ENCODE measurements at places on chromosomes 4 and X.

GRCh38 chr4:77172336-77172735 is 15.3 kb downstream of the CCNG2 start:
- DNase-seq: no peak

- no peak for DNase-seq
Observed at GRCh38 chr4:165336743-165337142, 9.3 kb downstream of the MSMO1 start.

- no peak for DNase-seq
Observed at GRCh38 chrX:71177327-71177726, 32.7 kb downstream of the NLGN3 start.

- DNase-seq: no peak
Observed at GRCh38 chr4:32569861-32570260, 1849.7 kb downstream of the PCDH7 start.

DNA sequence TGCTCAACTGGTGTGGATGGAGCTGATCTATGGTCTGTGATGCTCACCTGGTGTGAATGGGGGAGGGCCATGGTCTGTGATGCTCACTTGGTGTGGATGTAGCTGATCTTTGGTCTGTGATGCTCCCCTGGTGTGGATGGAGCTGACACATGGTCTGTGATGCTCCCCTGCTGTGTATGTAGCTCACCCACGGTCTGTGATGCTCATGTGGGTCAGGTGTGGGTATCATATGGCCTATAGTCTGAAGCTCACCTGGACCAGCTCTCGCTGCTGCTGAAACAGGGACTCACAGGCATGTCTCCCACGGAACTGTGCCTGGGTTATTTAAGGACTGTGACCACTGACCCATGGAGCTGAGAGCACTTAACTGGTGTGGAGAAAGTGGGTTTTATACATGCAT is 109.7 kb downstream of the CRLF2 start:
- DNase-seq: no peak

GRCh38 chrX:13649838-13650237 is 3.1 kb upstream of the TCEANC start:
- no peak for DNase-seq

Measured in stimulated activated CD4-positive, alpha-beta T cell treated with anti-CD3 and anti-CD28 coated beads, Interleukin-4, amount 100 ng/mL, for 48 hours (primary cell).